ENCODE measurements at places on chromosomes 5 and 9.

- DNase-seq, result no peak
These were observed 463.7 kb downstream of the CYLC2 start for GRCh38 chr9:103458826-103459225.

GRCh38 chr9:122991370-122991830 lies 42.1 kb upstream of the GPR21 start:
- DNase-seq, result peak; percentile 19

- DNase-seq, result no peak
These were observed 155.6 kb downstream of the TRIM32 start for GRCh38 chr9:116842658-116843057.

GRCh38 chr5:6516823-6517222 lies 68.2 kb downstream of the UBE2QL1 start:
- no peak for DNase-seq

DNA sequence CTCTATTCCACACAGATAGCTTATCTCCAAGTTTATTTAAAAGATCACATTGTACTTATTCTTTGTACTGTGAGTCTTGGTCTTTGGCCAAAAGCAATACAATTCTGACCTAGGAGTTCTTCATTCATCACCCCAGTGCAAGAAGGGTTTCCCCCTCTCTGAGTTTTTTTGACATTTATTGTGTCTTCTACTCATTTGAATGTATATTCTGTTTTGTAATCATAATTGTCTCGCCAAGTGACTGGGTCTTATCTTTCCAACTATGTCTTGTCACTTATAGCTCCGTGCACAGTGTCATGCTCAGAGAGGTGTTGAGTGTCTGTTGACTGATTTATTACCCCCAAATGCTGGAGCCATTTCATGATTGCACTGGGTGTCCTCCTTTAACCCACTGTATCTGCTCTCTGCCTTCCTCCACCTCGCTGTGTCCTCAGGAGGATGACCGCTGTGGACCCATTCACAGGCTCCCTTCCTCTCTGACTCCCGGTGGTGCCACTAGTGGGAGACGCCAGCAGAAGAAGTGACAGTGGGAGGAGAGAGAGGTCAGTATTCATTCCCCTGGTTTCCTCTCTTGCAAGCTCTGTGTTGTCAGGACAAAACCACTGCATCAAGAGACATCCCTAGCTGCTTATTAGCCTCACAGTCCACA lies 11.2 kb upstream of the TRIO start:
- DNase-seq, result no peak

DNA sequence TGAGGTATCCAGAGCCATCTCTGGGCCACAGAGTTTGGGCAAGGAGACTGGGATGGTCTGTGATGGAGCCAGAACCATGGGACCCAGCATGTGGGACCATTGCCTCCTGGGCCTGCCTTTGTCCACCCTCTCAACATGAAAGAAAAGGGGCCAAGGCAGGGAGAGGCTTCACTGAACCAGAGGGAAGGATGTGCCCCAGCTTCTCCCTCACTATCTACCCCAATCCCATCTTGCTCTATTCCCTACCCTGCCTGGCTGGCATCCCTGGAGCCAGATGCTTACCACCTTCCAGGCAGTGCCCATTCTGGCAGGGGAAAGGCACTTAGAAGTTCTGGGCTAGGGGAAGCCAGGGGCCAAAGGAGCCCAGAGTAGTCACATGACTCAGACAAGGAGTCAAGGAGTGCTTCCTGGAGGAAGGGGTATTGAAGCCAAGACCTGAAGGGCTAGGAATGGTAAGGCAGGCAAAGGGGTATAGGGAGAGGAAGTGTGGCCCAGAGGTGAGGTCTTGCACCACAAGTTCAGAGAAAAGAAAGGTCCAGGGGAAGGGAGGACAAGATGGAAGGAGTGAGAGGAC lies 9.8 kb downstream of the PDLIM4 start:
- DNase-seq, result no peak

- no peak for DNase-seq
These were observed 330 bp downstream of the TBC1D2 start for GRCh38 chr9:98255061-98255577.
